Stimulated activated CD4-positive, alpha-beta T cell treated with anti-CD3 and anti-CD28 coated beads, TNF-alpha, amount 100 ng/mL, for 4 hours (primary cell): ENCODE measurements at places on chromosomes 1 and 21.

DNA sequence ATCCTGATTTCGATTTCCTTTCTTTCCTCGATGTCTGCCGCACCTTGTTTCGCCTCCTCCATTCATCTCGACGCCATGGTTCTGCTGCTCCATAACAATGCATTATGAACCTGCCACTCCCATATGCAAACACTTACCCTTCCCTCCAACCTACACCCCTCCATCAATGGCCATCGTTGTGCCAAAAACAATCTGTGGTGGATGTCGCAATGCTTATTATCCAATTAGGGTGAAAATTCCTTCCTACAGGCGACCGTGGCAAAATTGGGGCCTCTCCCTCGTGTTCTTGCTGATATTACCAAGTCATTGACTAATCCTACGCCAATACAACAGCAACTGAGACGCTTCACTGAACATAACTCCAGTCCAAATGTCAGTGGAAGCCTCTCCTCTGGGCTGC is 40.3 kb downstream of the CLEC20A start:
- no peak for DNase-seq

DNA sequence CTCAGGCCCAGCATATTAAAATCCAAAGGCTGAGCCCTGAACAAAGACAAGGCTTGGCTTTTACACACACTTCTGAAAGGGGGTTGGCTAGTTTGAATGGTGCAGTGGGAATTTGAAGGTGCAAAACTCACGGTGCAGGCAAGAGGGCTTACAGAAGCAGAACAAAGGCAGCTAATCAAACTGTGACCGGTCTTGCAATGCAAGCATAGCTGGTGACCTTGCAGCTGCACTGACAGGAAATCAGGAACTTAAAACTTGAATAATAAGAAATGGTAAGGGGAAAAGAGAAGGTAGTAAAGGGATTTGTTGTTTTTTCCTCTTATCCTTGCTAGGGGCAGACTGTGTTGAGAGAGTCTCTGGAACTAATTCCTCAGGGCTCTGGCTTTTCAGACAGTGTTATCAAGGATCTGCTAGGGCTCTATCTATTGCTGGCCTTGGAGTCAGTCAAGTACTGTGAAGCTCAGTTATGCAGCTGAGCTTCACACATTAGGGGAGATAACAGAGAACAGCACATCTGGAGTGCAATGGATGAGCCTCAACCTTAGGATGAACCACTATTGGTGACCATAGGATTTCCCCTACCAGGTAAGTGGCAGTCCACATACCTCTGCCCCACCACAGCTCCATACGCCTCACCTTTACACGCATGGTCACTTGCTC is 97.6 kb downstream of the PPIAL4G start:
- no peak for DNase-seq

GRCh38 chr1:40583980-40584379 is 52.5 kb downstream of the ZNF684 start:
- no peak for DNase-seq

DNA sequence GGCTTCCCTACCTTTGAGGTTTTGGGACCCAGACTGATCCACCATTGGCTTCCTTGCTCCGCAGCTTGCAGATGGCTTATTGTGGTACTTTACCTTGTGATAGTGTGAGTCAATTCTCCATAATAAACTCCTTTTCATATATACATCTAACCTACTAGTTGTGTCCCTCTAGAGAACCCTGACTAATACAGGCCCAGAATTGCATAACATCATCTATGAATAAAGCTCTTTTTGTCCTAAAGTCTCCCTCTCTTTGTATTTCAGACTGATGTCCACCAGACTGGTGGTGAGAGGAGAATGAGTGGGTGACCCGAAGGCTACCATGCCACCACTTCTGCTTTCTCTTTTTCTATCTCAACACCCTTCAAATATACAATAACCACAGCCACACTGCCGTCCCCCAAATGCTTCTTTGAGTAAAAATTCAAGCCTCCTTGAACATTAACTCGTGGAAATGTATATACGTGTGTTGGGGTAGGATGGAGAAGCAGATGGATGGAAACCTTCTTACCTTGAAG is 265.7 kb downstream of the PTBP2 start:
- no peak for DNase-seq

DNA sequence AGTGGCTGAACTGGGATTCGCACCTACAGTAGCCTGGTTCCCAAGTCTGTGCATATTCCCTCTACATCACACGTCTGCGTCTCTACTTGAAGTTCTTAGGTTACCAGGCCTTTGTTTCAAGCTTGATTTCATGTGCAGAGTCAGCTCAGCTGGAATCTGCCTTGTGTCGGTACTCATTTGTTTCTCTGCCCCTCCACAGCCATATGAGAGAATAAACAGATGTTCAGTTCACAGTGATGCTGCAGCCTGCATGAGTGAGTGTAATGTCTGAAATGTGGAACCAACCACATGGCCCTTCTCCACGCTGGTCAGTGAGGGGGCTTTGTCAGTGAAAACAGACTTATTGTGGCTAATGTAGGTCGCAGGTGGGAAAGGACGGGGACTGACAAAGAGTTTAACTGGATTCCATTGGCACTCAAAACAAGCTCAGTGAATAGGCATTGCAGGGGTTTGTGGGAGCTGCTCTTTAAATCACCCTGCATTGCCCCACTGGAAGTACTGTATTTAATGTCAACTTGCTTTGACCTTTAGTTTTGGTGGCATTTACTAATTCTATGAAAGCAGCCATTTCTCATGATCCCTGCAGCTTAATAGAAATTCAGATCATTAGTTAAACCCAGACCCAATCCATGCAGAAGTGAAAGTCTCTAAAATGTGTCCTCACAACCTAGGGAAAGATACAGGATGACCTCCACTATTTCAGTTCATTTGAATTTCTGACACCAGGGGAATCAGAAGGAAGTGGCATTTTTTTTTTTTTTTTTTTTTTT is 136.4 kb upstream of the FAM78B start:
- DNase-seq, result no peak

DNA sequence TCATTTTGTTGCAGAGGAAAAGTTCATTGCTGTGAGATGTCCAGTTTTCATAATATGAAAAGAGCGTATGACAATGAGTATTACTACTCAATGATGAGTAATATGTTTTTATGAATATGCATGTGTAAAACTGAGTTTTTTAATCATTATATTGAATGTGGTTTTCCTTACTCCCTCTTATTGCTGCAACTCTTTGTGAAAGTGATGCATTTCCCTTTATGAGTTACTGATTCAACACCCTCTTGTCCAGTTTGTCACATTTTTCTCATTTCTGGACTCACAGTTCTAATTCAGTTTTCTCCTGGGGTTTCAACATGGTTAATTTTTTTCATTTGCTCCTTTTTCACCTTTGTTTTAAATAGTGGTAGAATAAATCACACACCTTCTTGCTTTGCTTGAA is 35.2 kb upstream of the KCNJ15 start:
- no peak for DNase-seq

GRCh38 chr1:55560266-55560665 is 345.1 kb upstream of the USP24 start:
- no peak for DNase-seq

DNA sequence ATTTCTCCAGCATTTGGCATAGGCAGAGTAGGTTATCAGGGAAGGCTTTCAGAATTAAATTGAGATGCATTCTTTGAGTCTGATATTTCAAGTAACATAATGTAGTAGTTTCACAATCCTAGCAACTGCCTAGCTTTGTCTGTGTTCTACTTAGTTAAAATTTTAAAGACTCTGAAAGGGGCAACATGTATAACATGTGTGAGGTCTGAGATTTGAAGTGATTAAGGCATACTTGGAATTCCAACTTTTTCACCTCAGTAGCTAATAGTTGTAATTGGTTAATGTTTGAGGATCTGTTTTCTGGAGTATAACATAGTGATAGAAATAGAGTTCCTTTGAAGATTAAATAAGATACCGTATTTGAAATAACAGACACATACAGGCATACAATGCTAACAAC is 335.2 kb upstream of the BEND5 start:
- no peak for DNase-seq

DNA sequence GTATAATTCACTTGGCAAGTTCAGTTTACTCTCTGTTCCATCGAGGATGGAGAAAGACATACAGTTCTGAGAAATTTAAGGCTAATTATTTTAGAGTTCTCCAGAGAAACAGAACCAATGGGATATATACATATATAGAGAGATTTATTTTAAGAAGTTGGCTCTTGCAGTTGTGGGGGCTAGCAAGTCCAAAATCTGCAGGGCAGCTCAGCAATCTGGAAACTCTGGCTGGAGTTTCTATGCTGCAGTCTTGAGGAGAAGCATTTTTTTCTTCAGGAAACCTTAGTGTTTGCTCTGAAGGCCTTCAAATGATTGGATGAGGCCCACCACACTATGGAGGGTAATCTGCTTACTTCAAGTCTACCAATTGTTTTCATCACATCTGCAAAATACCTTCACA is 34.6 kb downstream of the TRAF5 start:
- no peak for DNase-seq

- no peak for DNase-seq
These were observed 10.8 kb upstream of the UTP25 start for GRCh38 chr1:209816923-209817322.

GRCh38 chr1:51997974-51998382 is 7.5 kb upstream of the RAB3B start:
- DNase-seq, result no peak

DNA sequence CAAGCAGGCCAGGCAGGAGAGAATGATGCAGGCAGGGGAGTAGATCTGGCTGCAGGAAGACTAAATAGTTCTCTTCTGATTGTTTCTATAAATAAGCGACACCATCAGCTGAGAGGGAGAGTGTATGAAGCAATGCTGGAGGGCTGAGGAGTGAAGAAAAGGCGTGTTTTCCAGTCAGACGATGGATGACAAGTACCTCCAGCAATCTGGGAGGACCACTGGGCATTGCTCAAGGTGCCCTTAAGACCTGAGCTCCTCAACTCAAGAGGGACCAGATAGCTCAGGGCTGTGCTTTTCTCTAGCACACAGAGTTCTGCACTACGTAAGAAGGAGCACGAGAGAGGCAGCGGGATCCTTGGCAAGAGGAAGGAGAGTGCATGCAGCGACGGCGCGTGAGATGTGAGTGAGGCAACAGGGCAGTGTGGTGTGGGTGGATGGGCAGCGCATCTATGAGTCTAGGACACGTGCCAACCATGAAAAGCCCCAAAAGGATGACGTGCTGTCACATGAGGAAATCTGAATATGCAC is 36.0 kb downstream of the PABPC4 start:
- no peak for DNase-seq

- no peak for DNase-seq
These were observed 111.9 kb upstream of the L1TD1 start for GRCh38 chr1:62082456-62083363.

GRCh38 chr21:34807881-34808568 is 139.2 kb downstream of the CLIC6 start:
- peak; percentile 33 for DNase-seq

- no peak for DNase-seq
These were observed 35.0 kb upstream of the SLC30A1 start for GRCh38 chr1:211613951-211614350.

DNA sequence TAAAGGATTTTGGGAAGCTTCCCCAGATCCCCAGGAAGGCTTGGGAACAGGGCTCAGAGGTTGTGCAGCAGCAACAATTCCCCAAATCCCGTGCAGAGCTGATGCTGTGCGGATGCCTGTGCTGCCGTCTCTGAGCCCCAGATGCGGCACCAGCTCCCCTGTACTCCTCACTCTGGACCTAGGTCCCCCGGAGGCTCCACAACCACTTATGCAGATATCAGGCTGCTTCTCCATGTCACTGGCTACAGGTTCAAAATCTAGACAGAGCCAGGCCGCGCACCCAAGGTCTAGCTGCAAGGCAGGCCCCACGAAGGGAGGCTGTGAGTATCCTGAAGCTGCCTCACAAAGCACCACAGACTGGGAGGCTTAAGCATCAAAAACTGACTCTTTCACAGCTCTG is 81.6 kb downstream of the PDE9A start:
- no peak for DNase-seq
